Right ventricle myocardium superior (tissue), 1 donor: ENCODE measurements at places on chromosomes 12 and 14.
A peak's percentile ranks its signal among the peaks of the same experiment; 100 is the strongest.

- no peak for DNase-seq
These were observed 17.7 kb upstream of the C1S start for GRCh38 chr12:7042842-7043241.

DNA sequence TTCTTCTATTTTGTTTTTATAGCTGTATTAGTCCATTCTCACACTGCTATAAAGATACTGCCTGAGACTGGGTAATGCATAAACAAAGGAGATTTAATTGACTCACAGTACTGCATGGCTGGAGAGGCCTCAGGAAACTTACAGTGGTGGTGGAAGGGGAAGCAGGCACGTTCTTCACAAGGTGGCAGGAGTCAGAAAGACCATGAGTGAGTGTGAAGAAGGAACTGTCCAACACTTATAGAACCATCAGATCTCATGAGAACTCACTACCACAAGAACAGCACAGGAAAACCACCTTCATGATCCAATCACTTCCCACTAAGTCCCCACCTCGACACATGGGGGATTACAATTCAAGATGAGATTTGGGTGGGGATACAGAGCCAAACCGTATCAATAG is 42.3 kb downstream of the ARMH4 start:
- no peak for DNase-seq

- no peak for DNase-seq
These were observed 100.2 kb downstream of the GALC start for GRCh38 chr14:87892763-87893162.

GRCh38 chr14:67879026-67879425 is 59.4 kb downstream of the RAD51B start:
- no peak for DNase-seq

GRCh38 chr14:100223332-100224201 is 15.4 kb upstream of the YY1 start:
- DNase-seq, result no peak

DNA sequence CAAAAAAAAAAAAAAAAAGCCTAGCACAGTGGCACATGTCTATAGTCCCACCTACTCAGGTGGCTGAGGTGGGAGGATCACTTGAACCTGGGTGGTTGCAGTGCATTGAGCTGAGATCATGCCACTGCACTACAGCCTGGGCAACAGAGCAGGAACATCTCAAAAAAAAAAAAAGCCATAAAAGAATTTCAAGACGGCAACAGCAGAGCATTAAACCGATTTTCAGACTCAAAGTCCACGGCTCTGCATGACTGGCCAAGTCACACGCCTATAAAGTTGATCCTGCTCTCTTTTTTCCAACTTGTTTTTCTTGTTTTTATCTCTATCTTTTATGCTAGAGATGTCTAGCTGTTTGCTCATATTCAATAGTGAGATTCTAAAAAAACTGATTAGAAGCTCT is 45.3 kb downstream of the FBXO34 start:
- DNase-seq, result no peak

DNA sequence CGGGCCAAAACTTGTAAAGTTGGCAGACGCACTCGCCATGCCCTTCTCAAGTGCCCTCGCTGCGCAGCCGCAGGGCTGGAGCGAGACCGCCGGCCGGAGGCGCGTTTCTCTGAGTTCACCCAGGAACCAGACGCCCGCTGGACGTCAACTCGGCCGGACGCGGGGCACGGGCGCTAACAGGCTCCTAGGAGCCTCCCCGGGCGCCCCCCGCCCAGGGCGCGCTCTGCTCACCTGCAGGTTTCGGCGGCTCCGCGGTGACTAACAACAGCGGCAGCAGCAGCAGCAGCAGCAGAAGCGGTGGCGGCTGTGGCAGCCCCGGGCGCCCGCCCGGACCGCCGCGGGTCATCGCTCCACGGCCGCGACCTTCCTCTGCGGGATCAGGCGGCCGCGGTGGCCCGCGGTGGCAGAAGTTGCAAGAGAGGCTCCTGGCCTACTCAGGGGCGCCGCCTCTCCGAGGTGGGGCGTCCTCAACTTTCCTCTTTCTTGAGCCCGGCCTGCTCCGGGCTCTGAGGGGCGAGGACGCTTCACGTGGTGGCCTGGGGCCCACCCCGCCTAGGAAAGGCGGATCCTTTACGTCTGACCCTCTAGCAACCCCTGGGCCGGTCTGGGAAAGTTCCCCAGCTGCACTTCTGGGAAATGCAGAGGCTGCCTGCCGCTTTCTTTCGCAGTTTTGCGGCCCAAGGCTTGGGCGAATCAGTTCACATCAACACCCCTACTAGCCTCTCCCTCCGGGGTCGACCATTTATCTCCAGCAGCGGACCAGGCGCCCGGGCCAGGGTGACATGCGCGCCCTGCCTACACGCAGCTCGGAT is at the start of gene PLBD1:
Gene PLBD1, minus strand, starts transcription at position 533 of the 812 bp plus-strand sequence. Its CDS starts 187 bp downstream, at position 346.
- DNase-seq, result peak; percentile 89

DNA sequence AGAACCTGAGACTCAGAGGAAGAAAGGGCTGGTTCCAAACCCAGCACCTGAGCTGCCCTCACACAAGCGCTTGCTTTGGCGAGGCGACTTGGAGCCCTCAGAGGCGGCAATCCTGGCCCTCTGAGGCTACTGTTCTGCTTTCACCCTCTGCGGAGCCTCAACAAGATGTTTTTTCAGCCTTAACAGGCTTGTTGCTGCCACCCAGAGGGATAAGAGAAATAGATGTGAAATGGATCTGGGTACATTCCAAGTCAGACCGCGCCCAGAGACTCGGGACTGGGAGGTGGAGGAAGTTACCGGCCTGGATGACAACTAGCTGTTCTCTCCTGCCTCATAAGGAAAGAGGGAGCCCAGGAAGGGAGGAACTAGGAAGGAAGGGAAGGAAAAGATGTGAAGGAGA is 89.6 kb downstream of the TTC7B start:
- no peak for DNase-seq

DNA sequence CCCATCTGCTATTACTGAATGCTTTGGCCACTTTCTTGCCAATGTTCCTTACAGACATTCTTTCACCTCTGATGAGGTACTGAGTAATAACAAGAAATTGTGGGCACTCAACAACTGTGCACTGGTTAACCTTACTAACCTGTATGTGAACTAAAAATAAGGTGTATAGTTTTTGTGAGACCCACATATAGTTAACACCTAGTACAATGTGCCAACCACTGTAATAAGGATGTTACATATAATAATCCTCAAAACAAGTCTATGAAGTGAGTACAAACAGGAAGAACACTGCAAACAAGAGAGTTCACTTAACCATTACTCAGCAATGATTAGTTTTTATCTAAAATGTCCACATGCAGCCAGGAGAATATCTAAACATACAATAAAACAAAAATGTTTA is 4.5 kb downstream of the DDHD1 start:
- DNase-seq, result no peak

DNA sequence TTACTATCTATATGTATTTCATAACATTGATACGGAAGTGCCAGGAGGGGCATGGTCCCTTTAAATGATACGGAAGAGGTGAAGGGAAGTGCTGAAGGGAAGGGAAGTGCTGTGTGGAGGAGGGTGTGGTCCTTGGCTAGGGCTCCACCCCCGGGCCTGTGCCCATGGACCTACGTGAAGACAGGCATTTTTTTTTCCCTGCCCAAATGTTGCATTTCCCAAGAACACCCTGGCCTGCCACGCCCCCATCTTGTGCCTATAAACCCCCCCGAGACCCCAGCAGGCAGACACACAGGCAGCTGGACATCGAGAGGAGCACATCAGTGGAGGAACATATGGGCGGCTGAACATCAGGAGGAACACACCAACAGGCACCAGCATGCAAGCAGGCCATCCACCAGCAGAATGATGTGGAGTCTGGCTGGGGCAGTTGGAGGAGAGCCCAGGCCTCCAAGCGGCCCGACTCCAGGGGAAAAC is 134.1 kb downstream of the SLC41A2 start:
- peak; percentile 60 for DNase-seq

GRCh38 chr14:60003991-60004390 is 84.0 kb downstream of the LRRC9 start:
- DNase-seq, result no peak

DNA sequence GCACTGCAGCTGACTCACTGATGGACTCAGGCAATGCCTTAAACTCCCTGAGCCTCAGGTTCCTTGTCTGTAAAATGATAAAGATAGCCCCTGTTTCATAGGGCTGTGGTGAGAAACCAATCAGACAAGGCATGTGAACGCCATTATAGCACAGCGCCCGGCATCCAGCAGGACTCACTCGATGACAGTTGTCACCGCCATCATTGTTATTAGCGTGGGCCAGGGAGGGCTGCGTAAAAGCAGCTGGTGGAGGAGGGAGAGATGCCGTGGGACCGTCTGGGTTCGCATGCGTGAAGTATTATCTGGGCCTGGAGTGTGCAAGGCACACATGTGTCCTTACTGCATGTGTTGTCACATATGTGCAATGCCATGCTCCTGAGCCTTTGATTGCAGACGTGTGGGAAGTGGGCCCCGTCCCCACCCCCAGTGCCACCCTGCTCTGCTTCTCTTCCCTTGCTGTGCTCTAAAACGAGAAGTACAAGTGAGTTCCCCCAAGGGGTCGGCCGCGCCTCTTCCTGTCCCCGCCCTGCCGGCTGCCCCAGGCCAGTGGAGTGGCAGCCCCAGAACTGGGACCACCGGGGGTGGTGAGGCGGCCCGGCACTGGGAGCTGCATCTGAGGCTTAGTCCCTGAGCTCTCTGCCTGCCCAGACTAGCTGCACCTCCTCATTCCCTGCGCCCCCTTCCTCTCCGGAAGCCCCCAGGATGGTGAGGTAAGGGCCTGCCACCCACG is at the start of gene PTPN6:
Gene PTPN6, plus strand, starts transcription at position 546 of the 730 bp plus-strand sequence. Its CDS starts 157 bp downstream, at position 703.
- peak; percentile 86 for DNase-seq

DNA sequence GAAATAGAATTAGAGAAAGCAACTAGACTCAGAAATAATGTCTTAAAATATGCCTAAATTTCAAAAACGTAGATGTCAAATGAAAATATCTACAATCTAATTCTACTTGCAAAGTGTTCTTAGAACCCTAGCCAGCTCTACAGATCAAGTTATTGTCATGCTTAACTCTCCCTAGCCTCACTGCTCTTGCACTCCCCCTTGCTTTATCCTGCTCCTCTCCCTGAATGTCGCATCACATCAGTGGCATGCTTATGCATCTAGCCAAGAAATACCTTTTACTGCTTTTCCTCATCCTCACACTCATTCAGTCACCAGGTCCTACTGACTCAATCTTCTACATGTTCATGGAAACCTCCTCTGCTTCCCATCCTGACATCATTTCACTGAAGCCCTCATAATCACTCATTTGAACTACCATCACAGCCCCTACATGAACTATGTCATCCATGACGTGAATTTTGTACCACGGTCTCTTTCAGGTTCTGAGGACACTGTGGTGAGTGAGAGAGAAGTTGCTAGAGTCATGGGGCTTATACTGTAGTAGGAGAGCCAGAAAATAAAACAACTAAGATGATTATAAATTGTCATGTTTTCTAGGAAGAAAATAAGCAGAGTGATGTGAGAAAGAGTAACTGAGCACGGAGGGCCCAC is 22.6 kb upstream of the CRACR2A start:
- no peak for DNase-seq

DNA sequence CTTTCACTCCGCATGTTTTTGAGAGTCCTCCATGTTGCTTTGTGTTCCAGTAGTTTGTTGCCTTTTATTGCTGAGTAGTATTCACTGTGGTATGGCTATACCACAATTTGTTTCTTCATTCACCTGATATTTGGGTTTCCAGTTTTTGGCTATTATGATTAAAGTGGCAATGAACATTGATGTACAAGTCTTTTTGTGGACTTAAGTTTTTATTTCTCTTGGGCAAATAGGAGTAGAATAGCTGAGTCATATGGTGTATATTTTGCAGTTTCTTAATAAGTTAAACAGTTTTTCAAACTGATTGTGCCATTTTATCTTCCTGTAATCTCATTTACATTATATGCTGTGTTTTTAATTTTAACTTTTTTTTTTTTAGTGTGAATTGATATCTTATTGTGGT is 16.2 kb downstream of the ADIPOR2 start:
- DNase-seq, result no peak

DNA sequence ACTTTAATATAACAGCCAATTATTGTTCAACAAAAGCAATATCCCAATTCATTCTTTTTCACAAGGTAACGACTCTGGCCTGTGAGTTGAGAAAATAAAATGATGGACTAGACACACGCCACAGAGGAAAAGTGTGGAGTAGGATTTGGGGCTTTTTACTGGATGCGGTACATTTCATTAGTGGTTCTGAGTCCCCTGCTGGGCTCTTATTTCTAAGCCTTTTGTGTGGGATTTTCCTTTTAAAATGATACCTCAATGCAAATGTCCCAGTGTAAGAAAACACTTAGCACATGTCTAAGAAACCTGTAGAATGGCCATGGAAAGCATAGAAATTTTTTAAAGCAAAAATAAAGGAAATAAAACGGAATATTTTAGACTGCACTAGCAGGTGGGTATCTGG is 73.4 kb downstream of the C12orf42 start:
- no peak for DNase-seq

DNA sequence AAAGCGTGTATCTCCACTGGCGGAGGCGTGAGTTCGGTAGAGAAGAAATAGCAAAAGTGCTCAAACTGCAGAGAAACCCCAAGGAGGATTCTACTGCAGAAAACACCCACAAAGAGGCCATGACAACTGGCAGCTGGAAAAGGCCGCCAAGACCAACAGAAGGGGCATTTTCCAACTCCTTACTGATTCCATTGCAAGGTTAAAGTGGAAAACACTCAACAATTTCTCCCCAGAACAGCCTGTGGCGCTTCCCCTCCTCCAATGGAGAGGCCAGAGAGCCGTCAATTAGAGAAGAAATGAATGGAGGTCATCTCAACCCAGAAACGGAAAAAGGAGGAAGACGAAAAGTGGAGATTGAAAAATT is 618 bp upstream of the ANKRD52 start:
- no peak for DNase-seq

- DNase-seq, result no peak
These were observed 104.7 kb downstream of the VEZT start for GRCh38 chr12:95322326-95322725.

- DNase-seq, result no peak
These were observed 7.6 kb downstream of the KCTD10 start for GRCh38 chr12:109469517-109469916.

- no peak for DNase-seq
These were observed 6.6 kb downstream of the HIF1A start for GRCh38 chr14:61701946-61702345.

GRCh38 chr14:77006132-77006531 is 22.4 kb downstream of the IRF2BPL start:
- DNase-seq, result no peak

- DNase-seq, result peak; percentile 69
These were observed 150.1 kb downstream of the SUDS3 start for GRCh38 chr12:118526255-118527095.

DNA sequence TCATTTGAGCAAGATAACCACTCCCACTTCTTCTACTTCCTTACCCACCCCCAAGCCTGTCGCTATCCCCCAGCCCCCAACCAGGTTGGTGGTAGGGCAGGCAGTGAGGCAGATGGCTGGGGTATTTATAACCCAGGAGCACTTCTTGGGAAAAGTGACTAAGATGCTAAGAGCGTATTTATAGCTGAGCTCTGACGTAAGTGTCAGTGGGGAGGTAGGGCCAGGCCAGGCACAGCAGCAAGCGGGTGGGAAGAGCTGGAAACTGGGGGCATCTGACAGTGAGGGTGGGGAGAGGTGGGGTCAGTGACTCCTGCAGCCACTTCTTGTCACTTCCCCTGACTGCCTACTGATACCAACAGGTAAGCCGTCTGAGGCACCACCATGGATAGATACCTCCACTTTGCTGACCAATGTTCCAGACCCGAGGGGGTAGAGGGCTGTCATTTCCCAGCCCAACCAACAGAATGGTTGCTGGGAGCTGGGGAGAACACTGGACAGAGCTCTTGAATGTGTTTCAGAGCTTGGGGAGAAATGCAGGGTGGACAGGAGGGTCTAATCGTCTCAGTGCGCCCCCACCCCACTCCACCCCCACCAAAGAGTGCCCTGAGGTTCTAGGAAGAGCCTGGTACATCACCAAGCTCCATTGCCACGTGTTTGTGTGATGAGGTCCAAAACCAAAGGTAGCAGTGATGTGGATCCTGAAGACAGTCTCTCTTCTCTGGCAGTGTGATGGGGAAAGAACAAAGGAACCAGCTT is 2.7 kb upstream of the INHBE start:
- no peak for DNase-seq
